ENCODE measurements at places on chromosomes 11 and 22. TPM values are rescaled to one million over a fixed set of nuclear protein-coding genes. Genes with fewer than 3 reads are reported as not detected.

DNA sequence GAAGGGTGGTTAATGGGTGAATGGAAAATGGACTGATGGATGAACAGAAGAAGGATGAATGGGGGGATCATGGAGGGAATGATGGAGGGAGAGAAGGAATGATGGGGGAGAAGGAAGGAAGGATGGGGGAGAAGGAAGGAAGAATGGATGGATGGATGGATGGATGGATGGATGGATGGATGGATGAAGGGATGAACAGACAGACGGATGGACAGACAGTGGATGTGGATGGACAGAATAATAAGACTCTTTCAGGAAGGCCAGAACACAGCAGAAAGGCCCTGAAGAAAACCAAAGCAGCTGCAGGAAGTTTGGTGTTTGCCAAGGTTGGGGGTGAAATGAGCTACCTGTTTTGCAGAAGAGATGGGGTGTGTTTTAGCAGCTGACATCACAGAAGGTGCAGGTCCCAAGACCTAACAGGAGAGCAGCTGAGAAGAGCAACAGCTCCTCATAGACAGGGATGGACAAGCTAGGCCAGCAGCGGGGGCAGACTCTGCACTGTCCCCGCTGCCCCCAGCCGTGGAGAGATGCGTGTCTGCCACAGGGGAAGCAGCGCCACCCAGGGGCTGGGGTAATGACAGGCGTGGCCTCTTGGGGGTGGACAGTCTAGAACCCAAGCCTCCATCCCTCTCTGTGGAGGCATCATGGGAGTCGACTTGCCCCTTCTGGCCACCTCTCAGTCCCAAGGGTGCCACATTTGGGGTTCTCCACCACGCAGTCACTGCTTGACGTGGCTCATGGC is 17.9 kb downstream of the C1QTNF6 start:
- peak; percentile 40 for DNase-seq
- H3K27me3 ChIP-seq, result no peaks in the 10 kb centered on the region
- no peaks in the 10 kb centered on the region for H3K36me3 ChIP-seq

TMEM225 gene
- total RNA-seq, result not detected

- no peak overlapping the region for H3K4me3 ChIP-seq
- no peak overlapping the region for H3K27ac ChIP-seq
- no peaks in the 10 kb centered on the region for H3K36me3 ChIP-seq
- no peaks in the 10 kb centered on the region for H3K4me1 ChIP-seq
These were observed 88.0 kb upstream of the KCNQ1OT1 start for GRCh38 chr11:2787816-2788167.

- no peak for DNase-seq
- H3K36me3 ChIP-seq, result no peaks in the 10 kb centered on the region
- H3K4me3 ChIP-seq, result no peak overlapping the region
- no peak overlapping the region for H3K27ac ChIP-seq
- H3K4me1 ChIP-seq, result no peaks in the 10 kb centered on the region
These were observed 11.3 kb downstream of the P2RY2 start for GRCh38 chr11:73229321-73229895.

GRCh38 chr11:72008728-72009127 is 10.0 kb downstream of the IL18BP start:
- H3K4me1 ChIP-seq, result no peaks in the 10 kb centered on the region
- peaks cover 34% of the 10 kb centered on the region for H3K36me3 ChIP-seq
- no peak for DNase-seq
- no peak overlapping the region for H3K27ac ChIP-seq
- H3K27me3 ChIP-seq, result no peaks in the 10 kb centered on the region
